ENCODE measurements at places on chromosomes 12 and 14.
A peak's percentile ranks its signal among the peaks of the same experiment; 100 is the strongest.

DNA sequence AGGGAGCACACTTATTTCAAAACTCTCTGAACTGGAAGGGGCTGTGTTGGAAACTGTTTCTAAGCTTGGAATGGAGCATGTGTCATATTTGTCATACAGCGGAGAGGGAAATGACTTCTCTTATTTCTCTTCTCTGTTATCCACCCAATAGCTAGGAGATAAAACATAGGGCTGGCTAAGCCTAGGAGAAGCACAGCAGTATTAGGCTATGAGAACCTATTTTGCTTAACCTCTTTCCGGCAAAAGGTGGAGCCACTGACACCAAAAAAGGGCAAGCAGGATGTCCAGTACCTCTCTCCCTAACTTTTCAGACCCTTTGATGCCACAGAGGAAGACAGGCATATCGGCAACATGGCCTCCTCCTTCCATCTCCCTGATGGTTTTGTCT, 148.3 kb downstream of the CRADD start:
- no peak for DNase-seq

DNA sequence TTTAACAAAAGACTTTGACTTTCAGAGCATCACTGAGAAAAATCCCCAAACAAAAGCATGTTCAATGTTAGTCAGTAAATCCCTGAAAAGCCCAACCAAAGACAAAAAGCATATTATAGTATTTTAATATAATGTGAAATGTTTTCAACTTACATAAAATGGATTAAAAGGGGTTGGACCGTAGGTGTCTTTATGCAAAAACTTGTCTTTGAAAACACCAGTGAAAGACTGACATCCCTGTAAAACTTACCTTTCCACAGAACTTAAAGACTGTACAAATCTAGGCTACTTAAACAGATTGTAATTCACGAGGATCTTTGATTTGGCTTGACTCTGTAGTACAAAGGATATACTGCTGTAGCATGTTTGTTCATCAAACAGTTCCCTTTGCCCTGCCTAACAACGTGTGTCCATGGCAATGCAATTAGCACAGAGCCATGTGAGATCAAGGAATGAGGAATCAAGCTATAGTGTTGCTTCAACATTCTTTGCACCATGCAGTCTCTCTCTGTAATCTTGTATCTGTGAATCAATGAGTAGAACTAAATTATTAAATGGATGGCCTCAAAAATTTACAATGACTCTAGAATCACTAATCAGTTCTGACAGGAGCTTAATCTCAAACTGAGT, 138.5 kb upstream of the SYT1 start:
- no peak for DNase-seq

GRCh38 chr12:44653861-44654527, 222.1 kb downstream of the NELL2 start:
- DNase-seq, result peak; percentile 22

GRCh38 chr12:53205747-53206419, 1.2 kb downstream of the ITGB7 start:
- no peak for DNase-seq

DNA sequence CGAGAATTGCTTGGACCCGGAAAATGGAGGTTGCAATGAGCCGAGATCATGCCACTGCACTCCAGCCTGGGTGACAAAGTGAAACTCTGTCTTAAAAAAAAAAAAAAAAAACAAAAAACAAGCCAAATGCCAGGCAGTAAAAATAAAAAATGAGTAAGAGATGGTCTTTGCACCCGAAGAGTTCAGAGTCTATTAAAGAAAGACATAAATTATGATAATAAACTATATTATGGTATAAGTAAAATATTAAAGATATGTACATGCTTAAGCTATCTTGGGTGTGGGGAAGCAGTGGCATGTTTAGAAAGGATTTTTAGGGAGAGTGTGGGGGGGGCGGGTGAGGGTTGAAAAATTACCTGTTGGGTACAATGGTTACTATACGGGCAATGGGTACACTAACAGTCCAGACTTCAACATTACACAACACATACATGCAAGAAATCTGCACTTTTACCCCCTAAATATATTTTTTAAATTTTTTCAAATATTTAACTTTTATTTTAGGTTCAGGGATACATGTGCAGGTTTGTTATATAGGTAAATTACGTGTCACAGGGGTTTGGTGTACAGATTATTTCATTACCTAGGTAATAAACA, 99.3 kb downstream of the EEA1 start:
- DNase-seq, result no peak

- peak; percentile 86 for DNase-seq
Measured at GRCh38 chr14:79809849-79810612, 401.3 kb downstream of the DIO2 start.

DNA sequence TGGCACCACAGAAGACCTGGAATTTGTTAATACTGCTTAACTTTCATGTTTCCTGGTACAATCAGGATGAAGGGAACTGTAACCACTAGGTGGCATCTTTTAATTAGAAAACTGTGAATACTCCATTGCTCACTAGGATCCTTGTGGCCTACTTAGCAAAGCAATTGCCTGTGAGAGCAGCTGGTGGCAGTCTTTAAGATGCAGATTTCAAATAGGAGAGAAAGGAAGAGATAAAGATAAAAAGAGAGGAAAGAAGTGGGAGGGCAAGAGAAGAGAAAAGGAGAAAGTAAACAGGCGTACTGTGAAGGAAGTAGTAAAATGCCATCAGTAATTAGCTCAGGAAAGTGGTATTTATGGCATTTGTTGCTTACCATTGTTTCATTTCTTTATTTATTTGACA, 114.5 kb downstream of the RAD51B start:
- DNase-seq, result peak; percentile 78

DNA sequence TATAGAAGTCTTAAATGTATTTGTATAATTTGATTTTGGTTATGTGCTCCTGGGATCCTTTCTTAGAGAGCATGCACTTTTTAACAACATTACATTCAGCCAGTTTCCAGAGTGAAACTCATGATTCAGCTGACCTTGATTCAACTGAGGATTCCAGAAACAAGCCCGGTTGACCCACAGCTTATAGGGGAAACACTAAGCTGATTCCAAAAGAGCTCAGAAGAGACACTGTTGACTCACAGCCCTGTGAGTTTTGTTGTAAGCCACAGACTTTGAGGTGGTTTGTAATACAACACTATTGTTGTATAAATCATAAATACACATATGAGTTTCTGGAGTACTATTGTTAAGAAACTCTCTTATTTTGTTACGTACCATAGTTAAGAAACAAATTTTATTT, 133.8 kb upstream of the MGAT4C start:
- no peak for DNase-seq

DNA sequence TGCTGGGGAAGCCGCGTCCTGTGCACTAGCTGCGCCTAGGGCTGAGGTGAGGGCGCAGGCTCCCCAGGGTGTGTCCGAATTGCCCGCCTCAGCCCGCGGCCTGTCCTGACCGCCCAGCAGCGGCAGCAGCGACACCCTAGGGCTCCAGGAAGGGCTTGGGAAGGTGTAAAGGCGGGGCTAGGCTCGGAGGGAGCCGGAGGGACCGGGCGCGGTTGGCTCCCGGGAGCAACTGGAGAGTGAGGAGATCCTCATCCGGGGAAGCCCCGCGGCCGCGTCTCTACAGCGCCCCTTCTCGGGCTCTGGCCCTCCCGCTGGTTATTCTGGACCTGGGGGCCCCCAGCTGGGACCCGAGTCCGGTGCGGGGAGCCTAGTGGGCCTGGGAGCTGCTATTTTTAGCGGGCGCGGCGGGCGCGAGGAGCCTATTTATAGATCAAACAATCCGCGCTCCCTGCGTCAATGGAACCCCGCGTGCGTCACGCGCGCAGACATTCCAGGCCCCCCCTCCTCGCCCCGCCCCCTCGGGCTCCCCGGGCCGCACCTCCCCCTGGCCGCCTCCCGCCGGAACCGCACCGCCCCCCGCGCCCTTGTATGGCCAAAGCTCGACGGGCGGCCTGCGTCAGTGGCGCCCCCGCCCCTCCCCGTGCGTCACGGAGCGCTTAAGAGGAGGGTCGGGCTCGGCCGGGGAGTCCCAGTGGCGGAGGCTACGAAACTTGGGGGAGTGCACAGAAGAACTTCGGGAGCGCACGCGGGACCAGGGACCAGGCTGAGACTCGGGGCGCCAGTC, at the start of gene NR4A1:
NR4A1 (plus strand) TSS at position 685 of the 784 bp plus-strand sequence. CDS start 2,887 bp downstream, outside the sequence.
- peak; percentile 73 for DNase-seq

DNA sequence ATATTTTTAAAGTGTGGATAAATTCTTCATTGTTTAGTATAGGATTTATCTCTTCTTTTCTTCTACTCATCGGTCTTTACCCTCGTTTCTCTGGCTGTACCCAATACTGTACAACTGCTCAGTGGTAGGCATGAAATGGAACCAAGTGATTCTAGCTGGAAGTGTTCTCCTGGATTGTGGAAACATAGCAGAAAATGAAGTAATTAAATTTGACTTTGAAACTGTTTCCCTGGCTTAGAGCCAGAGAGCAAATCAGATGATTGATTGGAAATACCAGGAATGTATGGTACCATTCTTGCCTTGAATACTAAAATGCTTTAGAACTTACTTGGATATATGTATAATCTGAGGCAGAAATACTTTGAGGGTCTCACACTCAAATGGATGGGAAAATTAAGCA, 292.3 kb downstream of the ERC1 start:
- no peak for DNase-seq

DNA sequence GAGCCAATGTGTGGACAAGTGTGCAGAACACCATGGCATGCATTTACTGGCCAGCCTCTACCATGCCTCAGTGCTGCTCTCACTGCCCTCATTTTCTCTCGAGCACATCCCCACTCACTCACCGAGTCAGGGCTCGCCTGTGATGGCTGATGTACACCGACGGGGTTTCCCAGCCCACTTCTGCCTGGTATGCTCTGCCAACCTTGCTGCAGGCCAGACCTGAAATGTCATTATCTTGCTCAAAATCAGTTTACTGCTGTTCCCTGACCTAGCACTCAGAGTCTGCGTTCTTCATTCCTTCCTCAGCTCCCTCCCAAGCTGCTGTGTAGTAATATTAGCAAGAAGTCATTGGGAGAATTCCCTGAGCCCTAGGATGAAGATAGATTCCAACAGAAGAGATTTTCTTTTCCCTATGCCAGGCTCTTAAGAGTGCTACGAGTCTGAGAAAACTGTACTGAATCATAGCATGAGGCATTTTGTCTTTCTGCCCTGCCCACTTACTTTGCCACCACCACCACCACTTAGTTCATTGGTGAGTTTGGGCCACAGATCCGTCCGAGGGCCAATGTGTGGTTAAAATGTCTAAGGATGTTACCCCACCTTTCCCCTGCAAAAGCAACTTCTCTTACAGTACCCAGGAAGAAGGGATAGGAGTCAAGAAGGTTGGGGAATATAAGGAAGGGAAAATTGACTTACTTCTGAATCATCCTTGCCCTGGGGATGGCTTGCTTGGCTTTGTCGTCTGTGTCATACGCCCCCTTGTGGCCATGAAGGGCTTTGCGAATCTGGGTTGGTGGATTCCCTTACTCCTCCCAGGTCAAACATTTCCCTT, 51.0 kb downstream of the BMAL2 start:
- DNase-seq, result peak; percentile 45

GRCh38 chr14:54023027-54023426, 66.4 kb upstream of the BMP4 start:
- no peak for DNase-seq

DNA sequence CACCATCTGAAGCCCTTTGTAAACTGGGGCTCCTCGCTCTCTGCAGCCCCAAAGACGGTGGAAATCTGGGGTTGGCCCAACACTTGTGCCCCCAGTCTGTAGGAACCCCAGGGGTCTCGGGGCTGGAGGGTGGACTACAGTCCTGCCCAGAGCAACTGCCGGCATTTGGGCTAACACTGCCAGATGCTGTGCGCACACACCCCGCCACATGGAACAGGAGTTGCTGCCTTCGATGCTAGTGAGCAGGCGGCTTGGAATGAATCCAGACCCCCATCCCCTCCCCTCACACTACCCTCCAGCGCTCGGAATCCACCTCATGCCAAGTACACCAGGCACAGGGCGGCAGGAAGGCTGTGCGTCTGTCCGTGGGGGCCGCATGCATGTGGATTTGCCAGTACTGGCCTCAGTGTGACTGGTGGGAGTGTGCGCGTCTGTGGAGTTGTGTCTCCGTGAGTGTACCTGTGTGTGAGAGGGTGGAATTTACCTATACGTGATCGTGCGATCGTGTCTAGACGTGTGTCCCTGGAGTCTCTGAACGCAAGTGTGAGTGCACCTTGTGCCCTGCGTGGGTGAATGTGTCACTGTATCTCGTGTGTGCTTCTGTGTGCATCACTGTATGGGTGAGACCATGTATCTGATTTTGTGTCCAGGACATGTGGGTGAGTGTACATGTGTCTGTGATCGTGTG, 5.1 kb downstream of the LHX5 start:
- no peak for DNase-seq

DNA sequence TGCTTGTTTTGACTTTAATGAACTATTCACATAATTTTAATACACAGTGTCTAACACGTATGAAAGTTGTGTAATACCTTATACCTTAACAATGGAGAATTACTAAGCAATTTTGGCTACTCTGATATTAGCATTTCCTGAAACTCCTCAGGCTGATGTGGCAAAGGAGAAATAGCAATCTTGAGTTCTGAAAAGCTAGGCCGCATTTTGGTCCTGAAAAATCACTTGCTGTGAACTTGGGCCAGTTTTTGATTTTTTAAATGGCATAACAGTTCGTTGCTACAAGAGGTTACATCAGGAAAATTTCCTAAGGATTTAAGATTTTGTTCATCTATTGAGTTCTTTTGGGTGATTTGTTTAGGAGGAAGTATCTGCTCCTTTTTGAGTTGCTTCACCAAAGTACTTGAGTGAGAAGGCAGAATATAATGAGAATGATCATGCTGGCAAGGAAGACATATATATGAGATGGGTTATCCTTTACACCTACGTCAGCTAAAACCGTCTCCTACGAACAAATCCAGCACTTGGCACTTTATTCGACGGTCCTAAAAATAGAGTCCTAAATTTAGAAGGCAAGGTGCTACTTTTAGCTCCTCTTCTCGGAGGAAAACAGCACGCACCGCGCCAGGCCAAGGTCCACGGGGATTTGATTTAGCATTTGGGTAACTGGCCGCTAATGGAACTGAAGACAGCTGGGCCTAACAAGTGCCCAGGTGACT, 32.2 kb downstream of the MIA2 start:
- peak; percentile 37 for DNase-seq

- no peak for DNase-seq
Measured at GRCh38 chr14:95662376-95663186, 23.6 kb upstream of the TCL1B start.

DNA sequence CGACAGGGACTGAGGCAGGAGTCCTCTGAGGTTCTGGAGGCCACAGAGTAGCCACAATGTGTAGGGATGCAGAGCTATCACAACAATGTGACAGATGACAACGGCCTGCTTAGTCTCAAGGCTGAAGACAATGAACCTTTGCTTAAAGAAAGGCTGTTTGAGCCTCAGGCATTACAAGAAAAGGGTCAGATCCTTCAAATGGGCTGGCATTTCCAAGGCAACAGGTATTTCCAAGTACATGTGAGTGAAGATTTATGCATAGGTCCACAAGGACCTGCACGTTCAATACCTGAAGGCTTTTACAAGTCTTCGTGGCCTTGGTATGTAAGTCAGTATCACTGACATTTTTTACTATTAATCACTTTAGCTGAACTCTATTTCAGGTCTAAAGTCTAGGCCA, 62.0 kb downstream of the TMCC3 start:
- no peak for DNase-seq

DNA sequence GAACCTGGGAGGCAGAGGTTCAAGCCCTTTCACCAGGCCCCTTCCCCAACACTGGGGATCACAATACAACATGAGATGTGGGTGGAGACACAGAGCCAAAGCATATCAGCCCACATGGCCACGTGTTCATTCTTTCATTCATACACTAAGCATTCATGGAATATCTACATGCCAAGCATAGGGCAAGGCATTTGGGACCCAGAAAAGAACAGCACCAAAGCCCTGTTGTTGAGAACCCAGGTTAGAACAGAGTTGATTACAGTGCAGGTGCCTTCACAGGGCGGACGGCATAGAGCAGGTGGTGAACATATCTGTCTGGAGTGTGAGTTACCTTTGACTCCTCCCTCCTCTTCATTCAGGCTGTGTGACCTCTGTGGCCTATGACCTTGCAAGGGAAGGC, 159.4 kb upstream of the GSC start:
- no peak for DNase-seq

Data from pons (tissue), 1 donor.